Cerebellar nuclear complex (tissue), 1 donor: ENCODE measurements at places on chromosomes 6 and 20.

- no peak for DNase-seq
These were observed 40.7 kb downstream of the DACT2 start for GRCh38 chr6:168278904-168279303.

- DNase-seq: no peak
These were observed 430 bp upstream of the FAM110A start for GRCh38 chr20:833121-833449.

- DNase-seq: no peak
These were observed 10.0 kb upstream of the PFDN4 start for GRCh38 chr20:54197621-54198604.

DNA sequence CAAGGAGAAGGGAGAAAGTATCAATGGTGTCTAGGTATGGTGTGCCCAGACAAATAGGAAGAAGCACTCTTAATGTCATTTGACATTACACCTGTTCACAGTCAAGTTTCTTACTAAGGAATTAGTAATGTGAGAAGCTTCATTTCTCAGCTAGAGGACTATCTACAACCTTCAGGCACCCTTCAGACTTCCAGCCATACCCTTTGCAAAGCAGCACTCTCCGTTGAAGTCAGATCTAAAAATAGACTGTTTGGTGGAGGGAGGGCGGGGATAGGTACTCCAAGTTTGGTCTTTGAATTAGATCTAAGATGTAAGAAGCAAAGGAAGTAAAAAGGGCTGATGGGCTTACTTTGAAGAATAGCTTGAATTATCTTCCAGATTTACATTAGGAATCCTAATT, 311.1 kb downstream of the SLC35F1 start:
- DNase-seq: no peak

GRCh38 chr6:147604373-147604772, 95.9 kb downstream of the SAMD5 start:
- DNase-seq: no peak

- no peak for DNase-seq
These were observed 124.2 kb downstream of the LY86 start for GRCh38 chr6:6712449-6713403.

- DNase-seq: no peak
These were observed 114.0 kb downstream of the PDSS2 start for GRCh38 chr6:107345393-107345792.

GRCh38 chr20:50146214-50146613, 7.3 kb downstream of the PEDS1 start:
- DNase-seq: no peak

GRCh38 chr6:104400844-104401243, 458.9 kb downstream of the HACE1 start:
- no peak for DNase-seq

- DNase-seq: no peak
These were observed 11.6 kb downstream of the PIGT start for GRCh38 chr20:45427236-45428149.

DNA sequence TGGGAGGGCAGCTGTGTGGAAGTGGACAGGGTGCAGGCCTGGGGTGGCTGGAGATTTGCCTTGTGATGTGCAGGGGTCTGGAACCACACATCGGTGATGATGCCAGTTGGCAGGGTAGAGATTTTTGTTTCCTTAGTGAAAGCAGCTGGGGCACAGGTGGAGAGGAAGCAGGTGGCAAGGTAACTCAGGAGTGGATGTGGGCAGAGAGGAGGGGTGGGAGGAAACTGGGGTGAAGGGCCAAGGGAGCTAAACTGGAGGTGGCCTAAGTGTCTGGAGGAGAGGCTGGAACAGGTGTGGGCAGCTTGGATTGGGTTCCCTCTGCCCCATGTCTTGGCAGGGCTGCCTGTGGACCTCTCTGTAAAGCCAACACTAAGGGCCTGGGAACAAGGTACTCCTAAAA, 4.7 kb upstream of the SCUBE3 start:
- DNase-seq: no peak

GRCh38 chr20:44656448-44656847, 4.9 kb upstream of the ADA start:
- no peak for DNase-seq

GRCh38 chr20:18314786-18315406, 26.6 kb downstream of the ZNF133 start:
- no peak for DNase-seq

- no peak for DNase-seq
These were observed 491.3 kb downstream of the MAFB start for GRCh38 chr20:40197691-40198090.

GRCh38 chr6:65436281-65436680, 270.7 kb downstream of the EYS start:
- DNase-seq: no peak

GRCh38 chr6:85449388-85449817, 480 bp upstream of the NT5E start:
- DNase-seq: no peak

DNA sequence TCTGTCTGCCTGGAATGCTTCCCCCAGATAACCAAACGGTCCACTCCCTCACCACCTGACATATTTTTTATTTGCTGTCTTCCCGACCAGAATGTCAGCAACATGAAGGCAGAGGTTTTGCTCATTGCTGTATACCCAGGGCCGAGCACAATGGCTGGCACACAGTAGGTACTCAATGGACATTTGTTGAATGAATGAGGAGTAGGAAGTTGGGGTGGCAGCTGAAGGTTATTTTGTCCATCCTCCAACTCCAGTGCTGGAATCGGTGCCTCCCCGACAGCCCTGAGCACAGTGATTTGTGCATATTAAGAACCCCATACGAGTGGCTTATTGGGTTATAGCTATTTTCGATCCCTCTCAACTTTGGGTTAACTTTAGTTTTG, 10.3 kb downstream of the DUSP15 start:
- DNase-seq: no peak

GRCh38 chr6:5670381-5670780, 336.3 kb downstream of the NRN1 start:
- no peak for DNase-seq

GRCh38 chr6:17583811-17584210, 16.3 kb upstream of the FAM8A1 start:
- no peak for DNase-seq
